DMS79 treated with DMSO at 0.1 percent for 48 hours (cell line): ENCODE measurements at places on chromosomes 5 and 9.

GRCh38 chr5:160369990-160370712, at the start of gene C1QTNF2:
C1QTNF2 (minus strand) TSS chr5:160370626; CDS start chr5:160355011, 15,615 bp downstream.
- DNase-seq, result peak; percentile 5

DNA sequence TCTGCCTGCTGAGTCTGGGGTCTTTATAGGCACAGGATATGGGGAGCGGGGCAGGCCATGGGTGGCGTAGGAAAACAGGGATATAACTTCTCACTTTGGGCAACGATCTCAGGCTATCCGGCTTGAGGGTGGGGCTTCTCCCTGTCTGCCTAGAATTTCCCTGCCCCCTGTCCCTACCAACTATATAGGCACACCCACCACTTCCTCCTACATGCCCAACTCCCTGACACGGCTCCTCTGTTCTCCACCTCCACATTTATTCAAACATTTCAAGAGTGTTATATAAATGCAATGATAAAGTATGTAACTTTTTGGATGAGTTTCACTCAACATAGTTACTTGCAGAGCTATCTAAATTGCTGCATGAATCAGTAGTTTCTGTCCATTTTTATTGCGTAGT, 363.2 kb upstream of the RORB start:
- no peak for DNase-seq

DNA sequence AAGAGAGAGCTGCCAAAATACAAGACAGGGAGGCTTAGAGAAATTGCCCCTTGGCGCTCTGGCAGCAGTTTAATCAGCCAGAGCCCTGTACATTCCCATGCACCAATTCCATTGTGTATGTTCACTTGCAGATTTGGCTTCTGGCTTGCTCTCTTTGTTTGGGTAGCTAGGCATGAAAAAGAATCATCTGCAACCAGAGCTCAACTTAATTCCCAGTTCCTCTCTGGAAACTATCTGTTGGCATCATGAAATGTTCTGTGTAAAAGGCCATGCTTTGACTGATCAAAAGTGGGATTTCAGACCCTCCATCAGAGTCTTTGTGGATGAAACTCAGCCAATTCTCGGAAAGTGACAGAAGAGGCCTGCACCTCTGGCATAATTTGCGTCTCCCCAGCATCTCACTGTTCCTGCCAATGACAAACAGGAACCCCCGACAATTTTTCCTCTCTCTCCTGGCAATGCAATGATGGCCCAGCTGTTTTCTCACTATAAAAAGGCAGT, 53.8 kb upstream of the RAD23B start:
- no peak for DNase-seq

- no peak for DNase-seq
These were observed 970 bp upstream of the ARRDC1 start for GRCh38 chr9:137604345-137605086.

GRCh38 chr5:177612215-177612673, 12.3 kb downstream of the B4GALT7 start:
- DNase-seq, result no peak

- no peak for DNase-seq
These were observed 219.4 kb downstream of the NMUR2 start for GRCh38 chr5:152185547-152186245.

GRCh38 chr5:143033535-143034250, 263.5 kb downstream of the ARHGAP26 start:
- no peak for DNase-seq

GRCh38 chr5:149406203-149406978, 27.3 kb upstream of the IL17B start:
- no peak for DNase-seq

DNA sequence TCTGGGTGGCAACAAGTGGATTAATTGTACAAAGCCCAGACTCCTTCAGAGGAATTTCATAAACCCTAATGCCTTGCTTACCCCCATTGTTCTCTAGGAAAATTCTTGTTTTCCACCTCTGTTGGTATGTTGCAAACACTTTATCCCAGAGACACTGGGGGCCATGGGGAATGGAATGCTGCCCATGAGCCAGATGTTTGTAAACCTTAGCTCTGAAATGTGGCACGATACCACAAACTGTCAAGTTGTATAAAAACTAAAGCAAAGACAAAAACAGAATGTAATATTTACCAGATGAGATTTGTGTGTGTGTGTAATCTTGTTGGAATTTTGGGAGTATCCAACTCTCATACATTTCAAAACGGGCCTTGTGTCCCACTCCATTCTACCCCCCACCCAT, 465.0 kb downstream of the EBF1 start:
- no peak for DNase-seq

GRCh38 chr9:2267181-2267745, 252.1 kb downstream of the SMARCA2 start:
- peak; percentile 88 for DNase-seq

- no peak for DNase-seq
These were observed 83.9 kb upstream of the ZBTB43 start for GRCh38 chr9:126720661-126721563.
